ENCODE measurements at places on chromosomes 2 and 18.

GRCh38 chr2:66541646-66542045 is 106.7 kb downstream of the MEIS1 start:
- no peak for DNase-seq

- no peak for DNase-seq
Measured at GRCh38 chr18:22632191-22632590, 214.5 kb upstream of the CTAGE1 start.

GRCh38 chr18:525036-525797 is 24.7 kb upstream of the COLEC12 start:
- DNase-seq, result no peak

GRCh38 chr2:196987649-196988364 is 61.3 kb upstream of the PGAP1 start:
- peak; percentile 14 for DNase-seq

DNA sequence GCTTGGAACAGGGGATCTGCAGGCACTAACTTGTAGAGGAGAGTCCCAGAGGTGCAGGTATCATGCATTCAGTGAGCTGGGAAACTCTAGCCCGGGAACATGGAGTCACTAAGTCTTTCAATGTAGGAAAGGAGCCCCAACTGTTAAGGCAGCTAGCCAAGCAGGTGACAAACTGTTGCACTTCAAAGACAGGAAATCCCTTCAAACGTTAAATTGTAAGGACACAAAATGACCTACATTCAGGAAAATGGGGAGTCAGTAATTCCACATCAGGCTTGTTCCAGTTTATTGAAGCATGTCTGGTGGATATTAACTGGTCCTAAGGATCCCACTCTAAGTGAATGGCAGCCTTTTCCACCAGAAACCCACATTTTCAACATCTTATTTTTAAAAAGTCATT is 364.5 kb downstream of the MTX2 start:
- DNase-seq, result no peak

DNA sequence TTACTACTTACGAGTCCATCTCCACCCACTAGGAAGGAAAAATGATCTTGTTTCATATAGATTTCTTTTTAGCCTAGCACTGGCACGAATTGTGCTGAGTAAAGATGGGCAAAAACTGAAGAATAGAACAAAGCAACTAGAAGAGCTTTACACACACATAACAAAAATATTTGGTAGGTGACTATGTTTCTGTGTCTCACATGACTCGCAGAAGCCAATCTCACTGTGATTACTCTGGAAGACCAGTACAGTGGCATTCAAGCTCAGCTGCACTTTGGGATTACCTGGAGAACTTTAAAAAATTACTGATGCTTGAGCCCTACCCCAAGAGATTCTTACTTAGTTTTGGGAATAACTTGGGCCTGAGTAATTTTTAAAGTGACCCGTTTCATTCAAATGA is 378.7 kb downstream of the METTL4 start:
- no peak for DNase-seq

DNA sequence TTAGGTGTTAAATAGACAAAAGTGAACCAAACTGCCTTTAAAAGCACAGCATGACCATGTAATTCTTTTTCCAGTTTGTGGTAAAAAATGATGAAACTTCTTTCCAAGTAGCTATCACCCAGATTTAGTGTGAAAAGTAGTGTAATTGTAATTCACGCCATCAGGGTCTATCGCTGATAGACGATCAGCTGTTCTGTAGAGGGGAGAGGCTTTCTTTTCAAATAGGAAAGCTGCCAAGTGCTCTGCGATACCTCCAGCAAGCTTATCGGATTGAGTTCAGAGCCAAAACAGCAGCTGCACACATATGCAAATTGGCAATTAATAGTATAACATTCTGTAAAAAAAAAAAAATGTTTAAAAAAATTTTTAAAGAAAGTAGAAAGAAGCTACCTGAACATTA is 61.9 kb upstream of the PSMD14 start:
- DNase-seq, result no peak

Data from activated T-cell treated with anti-CD3 and anti-CD28 coated beads, Interleukin-2, amount 50 U/mL, for 4 hours (primary cell).